IPS DF 6.9 (cell line): ENCODE measurements at places on chromosomes 7 and 10.

GRCh38 chr10:94101894-94102293, 108.2 kb downstream of the PLCE1 start:
- no peak overlapping the region for H3K4me3 ChIP-seq
- DNase-seq: no peak
- H3K27ac ChIP-seq: no peak overlapping the region
- H3K4me1 ChIP-seq: no peaks in the 10 kb centered on the region

DNA sequence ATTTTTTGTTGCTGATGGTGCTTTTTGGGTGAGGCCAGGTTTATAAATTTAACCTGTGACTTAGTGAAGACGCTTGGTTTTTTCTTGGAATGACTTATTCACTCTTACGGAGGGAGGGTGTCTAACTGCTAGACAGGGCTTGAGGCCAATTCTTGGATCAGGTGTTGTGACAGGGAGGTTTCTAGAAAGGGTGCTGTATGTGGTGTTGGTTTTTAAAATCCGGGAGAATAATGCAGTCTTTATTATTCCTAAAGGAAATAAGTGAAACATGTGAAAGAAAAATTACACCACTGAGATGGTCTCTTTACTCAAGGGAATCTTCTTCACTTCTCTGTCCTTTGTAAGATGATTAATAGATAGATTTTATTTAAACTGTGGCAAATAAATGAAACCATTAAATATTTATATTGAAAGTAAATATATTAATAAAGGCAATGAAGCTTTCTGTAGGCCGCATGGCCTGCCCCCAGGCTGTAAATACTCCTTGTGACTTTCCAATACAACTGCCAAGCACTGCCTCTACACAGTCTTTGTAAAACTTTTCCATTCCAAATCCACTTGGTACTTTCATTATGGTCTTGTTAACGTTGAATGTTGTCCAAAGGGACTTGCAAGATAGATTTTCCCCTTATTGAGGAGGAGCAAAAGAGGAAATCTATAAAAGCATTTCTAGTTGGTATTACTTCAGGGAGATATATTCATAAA, 323.1 kb downstream of the SUGCT start:
- no peak overlapping the region for H3K4me3 ChIP-seq
- no peaks in the 10 kb centered on the region for H3K4me1 ChIP-seq
- no peaks in the 10 kb centered on the region for H3K27me3 ChIP-seq
- no peaks in the 10 kb centered on the region for H3K36me3 ChIP-seq
- no peak overlapping the region for H3K27ac ChIP-seq

DNA sequence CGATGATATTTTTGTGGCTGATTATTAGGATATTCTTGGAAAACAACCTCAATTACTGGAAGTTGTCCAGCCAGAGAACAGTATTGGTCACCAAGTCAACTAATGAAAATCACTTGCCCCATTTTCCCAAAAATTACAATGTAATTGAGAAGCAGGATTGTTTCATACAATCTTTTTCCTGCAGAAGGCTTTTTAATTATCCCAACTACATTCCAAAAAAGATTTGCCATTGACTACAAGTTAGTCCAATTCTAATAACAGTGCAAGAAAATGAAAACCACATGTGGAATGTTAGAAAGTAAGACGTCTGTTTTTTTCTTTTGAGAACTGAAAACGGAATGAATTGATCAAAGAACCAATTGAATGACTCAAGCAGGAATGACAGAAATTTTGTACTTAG, 1195.8 kb downstream of the SORCS1 start:
- no peak overlapping the region for H3K4me3 ChIP-seq
- H3K27me3 ChIP-seq: no peaks in the 10 kb centered on the region
- no peak for DNase-seq
- H3K27ac ChIP-seq: no peak overlapping the region
- H3K4me1 ChIP-seq: no peaks in the 10 kb centered on the region; the same call in 1 of the 2 replicates

GRCh38 chr7:159151231-159151630, 6.6 kb upstream of the VIPR2 start:
- no peak overlapping the region for H3K27ac ChIP-seq
- H3K36me3 ChIP-seq: no peaks in the 10 kb centered on the region
- H3K4me1 ChIP-seq: peaks cover 2% of the 10 kb centered on the region

DNA sequence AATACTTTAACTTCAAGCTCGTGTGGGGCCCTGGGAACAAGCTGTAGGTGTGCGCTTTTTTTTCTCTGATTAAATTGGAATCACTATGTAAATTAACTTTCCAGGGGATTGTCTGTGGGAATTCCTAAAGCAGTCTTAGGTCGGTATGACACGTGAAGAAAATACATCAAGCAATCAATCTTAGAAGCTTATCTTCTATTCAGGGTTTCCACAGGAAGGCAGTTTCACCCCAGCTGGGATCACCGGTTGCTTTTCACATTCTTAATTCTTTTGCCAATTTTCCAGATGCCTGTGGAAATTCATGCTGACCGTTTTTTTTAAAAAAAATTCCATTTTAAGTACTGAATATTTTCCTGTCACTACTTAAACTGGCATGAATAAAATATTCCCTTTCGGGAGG, 41.9 kb downstream of the CAMK1D start:
- no peaks in the 10 kb centered on the region for H3K4me1 ChIP-seq
- H3K4me3 ChIP-seq: no peak overlapping the region
- no peaks in the 10 kb centered on the region for H3K27me3 ChIP-seq
- DNase-seq: no peak
- no peak overlapping the region for H3K27ac ChIP-seq

DNA sequence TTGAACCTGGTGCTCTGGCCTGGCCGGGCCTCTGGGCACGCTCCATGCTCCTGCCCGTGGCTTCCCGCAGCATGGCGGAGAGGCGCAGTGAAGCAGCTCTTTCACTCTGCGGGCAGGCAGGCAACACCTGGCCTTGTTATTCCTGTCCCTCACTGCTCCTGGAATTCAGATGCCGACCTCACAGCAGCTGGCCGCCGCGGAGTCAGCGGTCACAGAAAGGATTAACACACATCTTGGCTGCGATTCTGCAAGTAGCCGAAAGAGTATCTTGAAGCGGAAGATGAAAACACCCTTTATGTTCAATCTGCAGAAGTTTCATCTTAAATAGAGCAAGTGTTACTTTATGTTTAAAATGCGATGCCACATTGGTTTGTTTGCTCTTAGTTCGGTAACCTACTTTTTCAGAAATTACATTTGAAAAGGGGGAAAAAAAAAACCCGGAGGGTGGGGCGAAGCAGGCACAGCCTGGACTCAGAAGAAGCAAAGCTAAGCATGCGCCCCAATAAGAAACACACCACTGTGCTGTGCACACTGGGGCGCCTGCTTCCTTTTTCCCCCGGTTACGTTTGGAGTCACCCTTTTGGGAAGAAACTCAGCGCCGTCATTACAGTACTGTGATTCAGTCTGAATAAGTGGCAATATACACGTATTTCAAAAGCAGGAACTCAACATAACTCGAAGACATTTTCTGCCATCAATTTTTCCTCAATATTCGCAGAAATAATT, 42.3 kb downstream of the BRI3 start:
- H3K27me3 ChIP-seq: no peaks in the 10 kb centered on the region
- no peak overlapping the region for H3K4me3 ChIP-seq
- peak; percentile 29 for DNase-seq
- H3K4me1 ChIP-seq: peaks cover 7% of the 10 kb centered on the region
- H3K36me3 ChIP-seq: no peaks in the 10 kb centered on the region

DNA sequence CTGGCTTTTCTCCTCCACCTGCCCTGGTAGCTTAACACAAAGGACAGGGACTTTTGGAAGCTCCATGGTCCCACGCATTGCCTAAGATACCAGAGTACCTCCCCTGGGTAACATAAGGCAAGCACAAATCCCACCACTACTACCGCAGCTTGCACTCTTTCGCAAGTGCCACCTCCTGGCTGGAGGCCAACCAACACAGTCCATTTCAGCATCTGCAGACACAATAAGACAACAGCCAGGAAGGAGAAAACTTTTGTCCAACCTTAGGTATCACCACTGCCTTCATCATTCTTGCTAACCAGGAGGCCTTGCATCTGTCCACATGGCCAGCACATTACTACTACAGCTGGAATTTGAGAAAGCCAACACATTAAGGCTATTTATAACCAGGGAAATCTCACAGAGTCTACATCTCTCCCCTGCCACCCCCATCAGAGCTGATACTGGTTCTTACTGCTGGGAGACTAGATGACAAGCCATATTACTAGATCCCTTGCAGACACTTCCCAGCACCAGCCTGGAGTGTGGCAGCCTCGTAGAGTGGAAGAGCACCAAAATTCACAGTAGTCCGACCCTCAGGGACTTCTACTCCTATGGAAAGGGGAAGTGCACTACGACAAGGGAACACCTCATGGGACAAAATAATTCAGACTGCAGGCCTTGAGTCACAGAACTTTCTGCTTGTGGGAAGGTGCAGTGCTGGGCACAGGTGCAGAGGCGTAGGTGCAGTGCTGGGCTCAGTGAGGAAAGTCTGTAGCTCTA, 39.8 kb upstream of the CDK13 start:
- DNase-seq: no peak
- no peaks in the 10 kb centered on the region for H3K4me1 ChIP-seq
- no peaks in the 10 kb centered on the region for H3K36me3 ChIP-seq
- H3K27me3 ChIP-seq: no peaks in the 10 kb centered on the region
- H3K4me3 ChIP-seq: no peak overlapping the region

DNA sequence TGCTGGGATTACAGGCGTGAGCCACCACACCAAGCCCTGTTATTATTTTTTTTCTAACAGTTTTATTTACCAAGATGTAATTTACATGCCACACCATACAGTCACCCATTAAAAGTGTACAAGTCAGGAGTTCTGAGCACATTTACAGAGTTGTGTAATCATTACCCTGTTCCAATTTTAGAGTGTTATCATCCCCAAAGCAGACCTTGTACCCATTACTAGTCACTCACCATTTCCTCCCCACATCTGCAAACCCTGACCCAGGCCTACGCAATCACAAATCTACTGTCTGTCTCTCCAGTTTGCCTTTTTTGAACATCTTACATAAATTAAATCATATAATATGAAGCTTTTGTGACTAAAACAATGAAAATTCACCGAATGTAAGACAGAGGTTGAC, 402.9 kb upstream of the FOXK1 start:
- no peaks in the 10 kb centered on the region for H3K4me1 ChIP-seq
- no peaks in the 10 kb centered on the region for H3K27me3 ChIP-seq
- no peak overlapping the region for H3K27ac ChIP-seq
- no peak overlapping the region for H3K4me3 ChIP-seq
- DNase-seq: no peak

- H3K4me3 ChIP-seq: no peak overlapping the region
- no peaks in the 10 kb centered on the region for H3K27me3 ChIP-seq
- DNase-seq: no peak
- H3K27ac ChIP-seq: no peak overlapping the region
- H3K4me1 ChIP-seq: no peaks in the 10 kb centered on the region
These were observed 68.1 kb upstream of the FOXK1 start for GRCh38 chr7:4613846-4614548.

GRCh38 chr10:106904209-106904608, 260.3 kb downstream of the SORCS1 start:
- no peak overlapping the region for H3K27ac ChIP-seq
- H3K27me3 ChIP-seq: no peaks in the 10 kb centered on the region
- no peak for DNase-seq
- H3K4me3 ChIP-seq: no peak overlapping the region
- H3K36me3 ChIP-seq: no peaks in the 10 kb centered on the region
- 0 out of 2 replicates have a peak, but pooled peaks cover 5% of the 10 kb centered on the region for H3K4me1 ChIP-seq

- no peak for DNase-seq
- no peak overlapping the region for H3K27ac ChIP-seq
- no peaks in the 10 kb centered on the region for H3K36me3 ChIP-seq
- no peaks in the 10 kb centered on the region for H3K4me1 ChIP-seq
These were observed 50.9 kb downstream of the KLF6 start for GRCh38 chr10:3734111-3734510.
